Activated T-helper 2 cell treated with anti-CD3 and anti-CD28 coated beads, Interferon-gamma antibody, Interleukin-2, Interleukin-4, amounts not matched to agents 10 μg/mL and 5 μg/mL and 100 μg/mL, durations not matched to agents 14 hours and 24 hours and 36 hours (primary cell): ENCODE measurements at places on chromosomes 2 and 18. TPM values are rescaled to one million over a fixed set of nuclear protein-coding genes. Genes with fewer than 3 reads are reported as not detected.

The FEV gene
- not detected in 2 replicates for total RNA-seq

The LRP1B gene
- not detected in 2 replicates for total RNA-seq

The SIX3 gene
- total RNA-seq = 0.25 and 0.34 TPM in 2 replicates

The KCNF1 gene
- total RNA-seq = not detected in 2 replicates

The SSB gene
- total RNA-seq = 99.7 and 111 TPM in 2 replicates

The POTEI gene
- total RNA-seq = not detected in 2 replicates

The CD28 gene
- total RNA-seq = 53.6 and 59.3 TPM in 2 replicates

The SLC66A3 gene
- 10.0 and 10.3 TPM in 2 replicates for total RNA-seq

The PID1 gene
- total RNA-seq = not detected in 2 replicates

The DHRS9 gene
- 3.3 and 3.6 TPM in 2 replicates for total RNA-seq

The GPR55 gene
- total RNA-seq = 0.57 and 0.78 TPM in 2 replicates

The C2orf15 gene
- 0.16 TPM in 1 of 2 replicates, not detected in the other for total RNA-seq

The GKN2 gene
- not detected in 2 replicates for total RNA-seq

The ITGA6 gene
- total RNA-seq = 0.11 and 0.25 TPM in 2 replicates

The DSG1 gene
- not detected in 2 replicates for total RNA-seq

The COLEC12 gene
- total RNA-seq = not detected in 2 replicates

The CGREF1 gene
- 8.1 and 9.0 TPM in 2 replicates for total RNA-seq

The VAPA gene
- total RNA-seq = 216 and 223 TPM in 2 replicates

The KRCC1 gene
- 17.5 and 18.7 TPM in 2 replicates for total RNA-seq

The KRTCAP3 gene
- 6.2 and 7.5 TPM in 2 replicates for total RNA-seq

The PROM2 gene
- total RNA-seq = 0.59 and 1.1 TPM in 2 replicates

The SNTG2 gene
- total RNA-seq = not detected in 2 replicates

The FKBP7 gene
- total RNA-seq = 3.2 and 6.6 TPM in 2 replicates

The TDRD15 gene
- total RNA-seq = not detected in 2 replicates

The NABP1 gene
- 39.9 and 40.0 TPM in 2 replicates for total RNA-seq

The IDH1 gene
- 42.7 and 46.1 TPM in 2 replicates for total RNA-seq

The GMCL1 gene
- total RNA-seq = 29.2 and 29.3 TPM in 2 replicates

The MGAT5 gene
- total RNA-seq = 14.0 and 14.1 TPM in 2 replicates

The DSG4 gene
- total RNA-seq = not detected in 2 replicates

The DDX1 gene
- total RNA-seq = 100.0 and 111 TPM in 2 replicates

The MYO5B gene
- total RNA-seq = not detected in 2 replicates

The MALL gene
- total RNA-seq = 2.0 and 2.3 TPM in 2 replicates

The LRP2 gene
- total RNA-seq = 0.09 and 0.46 TPM in 2 replicates

The LHCGR gene
- not detected in 2 replicates for total RNA-seq

The CIB4 gene
- total RNA-seq = not detected in 2 replicates

The ACKR3 gene
- total RNA-seq = 1.8 and 2.7 TPM in 2 replicates

The REG1A gene
- total RNA-seq = not detected in 2 replicates

The LYPD6B gene
- total RNA-seq = not detected in 2 replicates

The REEP1 gene
- 0.62 and 0.71 TPM in 2 replicates for total RNA-seq

The SPEG gene
- total RNA-seq = not detected in 2 replicates

The VWC2L gene
- total RNA-seq = not detected in 2 replicates

The TNS1 gene
- 0.46 and 0.91 TPM in 2 replicates for total RNA-seq

The IL36G gene
- not detected in 2 replicates for total RNA-seq

The DYNC2LI1 gene
- 67.7 and 71.6 TPM in 2 replicates for total RNA-seq

The PAIP2B gene
- total RNA-seq = 0.84 and 0.94 TPM in 2 replicates

The TMEM198 gene
- total RNA-seq = 3.8 and 4.9 TPM in 2 replicates

The PRSS56 gene
- not detected in 2 replicates for total RNA-seq

The MRPL30 gene
- 27.6 and 29.4 TPM in 2 replicates for total RNA-seq

The VPS54 gene
- total RNA-seq = 15.9 and 16.0 TPM in 2 replicates

The SEPTIN10 gene
- total RNA-seq = 1.4 and 2.9 TPM in 2 replicates
